Type B pancreatic cell (in vitro differentiated cells): ENCODE measurements at places on chromosomes 5 and 9. TPM values are rescaled to one million over a fixed set of nuclear protein-coding genes. Genes with fewer than 3 reads are reported as not detected.

DNA sequence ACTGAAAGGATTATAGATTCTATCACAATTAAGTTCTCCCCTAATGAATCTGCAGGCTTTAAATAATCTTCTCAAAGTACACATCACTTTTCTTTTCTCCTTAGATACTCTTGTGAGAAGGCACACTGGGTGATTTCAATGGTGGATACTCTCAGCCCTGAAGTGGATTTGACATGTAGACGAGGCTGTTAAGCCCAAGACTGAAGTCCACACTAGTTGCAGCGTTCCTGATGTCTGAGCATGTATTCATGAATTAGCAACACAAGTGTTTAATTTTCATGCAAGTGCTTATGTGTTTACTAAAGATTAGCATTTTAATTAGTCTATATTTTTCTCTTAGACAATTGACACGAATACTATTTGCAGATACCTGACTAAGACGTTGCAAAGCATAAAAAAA lies 218.9 kb downstream of the TMEM161B start:
- H3K36me3 ChIP-seq, result no peaks in the 10 kb centered on the region
- no peak overlapping the region for H3K27ac ChIP-seq
- DNase-seq, result no peak
- H3K27me3 ChIP-seq, result no peaks in the 10 kb centered on the region
- no peaks in the 10 kb centered on the region for H3K4me1 ChIP-seq

GRCh38 chr5:154858972-154859871 lies 795 bp downstream of the CNOT8 start:
- H3K4me1 ChIP-seq, result peaks cover 27% of the 10 kb centered on the region
- H3K27ac ChIP-seq, result peak overlapping the region; percentile 99
- H3K27me3 ChIP-seq, result no peaks in the 10 kb centered on the region
- peaks cover 12% of the 10 kb centered on the region for H3K36me3 ChIP-seq

DNA sequence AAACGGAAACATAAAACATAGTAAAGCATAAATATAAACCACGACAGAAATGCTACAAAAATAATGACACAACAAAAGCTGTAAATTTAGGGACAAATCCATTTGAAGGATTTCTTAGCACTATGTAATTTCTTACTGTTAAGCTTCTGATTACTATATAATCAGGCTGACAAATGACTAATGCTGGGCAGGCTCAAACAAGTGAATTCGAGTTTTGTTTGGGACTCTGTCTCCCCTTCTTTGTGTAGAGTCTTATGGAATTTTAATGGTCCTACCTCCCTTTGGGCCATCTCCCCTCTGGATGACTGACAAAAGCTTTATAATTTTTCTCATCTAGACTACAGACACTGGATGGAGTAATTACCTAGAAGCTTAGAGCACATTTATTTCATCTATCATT lies 24.6 kb upstream of the KIF2A start:
- H3K27me3 ChIP-seq, result no peaks in the 10 kb centered on the region
- H3K4me1 ChIP-seq, result peaks cover 3% of the 10 kb centered on the region
- H3K4me3 ChIP-seq, result no peak overlapping the region
- H3K36me3 ChIP-seq, result no peaks in the 10 kb centered on the region
- H3K27ac ChIP-seq, result no peak overlapping the region

GRCh38 chr9:37302277-37302676 lies 120.2 kb upstream of the GRHPR start:
- no peaks in the 10 kb centered on the region for H3K27me3 ChIP-seq
- H3K4me3 ChIP-seq, result no peak overlapping the region
- DNase-seq, result no peak
- H3K27ac ChIP-seq, result no peak overlapping the region

Gene SPATA31A3
- total RNA-seq, result not detected in 2 replicates

- H3K27me3 ChIP-seq, result peaks cover 28% of the 10 kb centered on the region
- peaks cover 16% of the 10 kb centered on the region for H3K4me1 ChIP-seq
- no peaks in the 10 kb centered on the region for H3K36me3 ChIP-seq
- no peak for DNase-seq
- H3K4me3 ChIP-seq, result peak within 1 kb of the TSS; percentile 83
- no peak within 1 kb of the TSS for H3K27ac ChIP-seq
Observed at GRCh38 chr5:138274189-138274853, at the start of gene GFRA3. TSS of gene GFRA3 (minus strand) at chr5:138274621. CDS start at chr5:138274424, 197 bp downstream.

DNA sequence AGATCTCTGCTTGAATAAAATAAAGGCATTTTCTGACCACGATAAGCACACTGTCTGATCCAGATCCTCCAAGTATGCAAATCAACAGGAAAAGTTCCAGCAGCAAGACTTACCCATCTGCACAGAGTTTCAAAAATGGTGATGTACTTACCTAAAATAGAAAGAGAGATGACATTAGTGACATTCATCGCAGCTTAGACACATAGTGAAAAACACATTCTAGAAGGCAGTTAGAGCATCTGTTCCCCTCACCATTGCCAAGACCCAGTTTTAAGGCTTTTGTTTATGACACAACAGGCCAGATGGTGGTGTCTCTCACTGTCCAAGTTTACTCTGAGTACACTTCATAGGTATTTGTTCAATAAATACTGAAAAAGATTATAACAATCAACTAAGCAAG lies 207.7 kb downstream of the PDE4D start:
- H3K27ac ChIP-seq, result no peak overlapping the region
- peaks cover 7% of the 10 kb centered on the region for H3K4me1 ChIP-seq
- no peak overlapping the region for H3K4me3 ChIP-seq
- no peaks in the 10 kb centered on the region for H3K27me3 ChIP-seq

GRCh38 chr5:179680780-179681401 lies at the start of gene CBY3:
TSS of gene CBY3 (minus strand) at chr5:179681034. CDS start at chr5:179680918, 116 bp downstream.
- peak within 1 kb of the TSS; percentile 74 for H3K27ac ChIP-seq
- H3K4me3 ChIP-seq, result peak within 1 kb of the TSS; percentile 78
- H3K27me3 ChIP-seq, result no peaks in the 10 kb centered on the region
- DNase-seq, result no peak
- peaks cover 7% of the 10 kb centered on the region for H3K36me3 ChIP-seq

Gene SUSD1
- 16.3 and 21.8 TPM in 2 replicates for total RNA-seq

- H3K27me3 ChIP-seq, result peaks cover 25% of the 10 kb centered on the region
- H3K27ac ChIP-seq, result no peak overlapping the region
- H3K4me3 ChIP-seq, result no peak overlapping the region
- H3K4me1 ChIP-seq, result peaks cover 7% of the 10 kb centered on the region
Observed at GRCh38 chr9:892123-892522, 50.6 kb downstream of the DMRT1 start.

DNA sequence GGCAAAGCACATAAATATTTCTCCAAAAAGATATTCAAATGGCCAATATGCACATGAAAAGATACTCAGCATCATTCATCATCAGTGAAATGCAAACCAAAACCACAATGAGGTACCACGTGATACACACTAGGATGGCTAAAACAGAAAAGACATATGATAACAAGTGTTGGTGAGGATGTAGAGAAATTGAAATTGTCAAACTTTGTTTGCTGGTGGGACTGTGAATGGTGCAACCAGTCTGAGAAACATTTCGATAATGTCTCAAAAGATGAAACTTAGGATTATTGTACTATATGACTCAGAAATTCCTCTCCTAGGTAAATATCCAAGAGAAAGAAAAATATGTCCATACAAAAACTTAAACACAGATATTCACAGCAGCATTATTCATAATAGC lies 8.6 kb upstream of the LHFPL2 start:
- no peaks in the 10 kb centered on the region for H3K27me3 ChIP-seq
- H3K36me3 ChIP-seq, result no peaks in the 10 kb centered on the region
- DNase-seq, result no peak
- peaks cover 22% of the 10 kb centered on the region for H3K4me1 ChIP-seq

- no peaks in the 10 kb centered on the region for H3K36me3 ChIP-seq
- no peak for DNase-seq
- H3K4me1 ChIP-seq, result peaks cover 11% of the 10 kb centered on the region
- H3K27me3 ChIP-seq, result peaks cover 12% of the 10 kb centered on the region
Observed at GRCh38 chr5:2797160-2797559, 45.7 kb upstream of the IRX2 start.

DNA sequence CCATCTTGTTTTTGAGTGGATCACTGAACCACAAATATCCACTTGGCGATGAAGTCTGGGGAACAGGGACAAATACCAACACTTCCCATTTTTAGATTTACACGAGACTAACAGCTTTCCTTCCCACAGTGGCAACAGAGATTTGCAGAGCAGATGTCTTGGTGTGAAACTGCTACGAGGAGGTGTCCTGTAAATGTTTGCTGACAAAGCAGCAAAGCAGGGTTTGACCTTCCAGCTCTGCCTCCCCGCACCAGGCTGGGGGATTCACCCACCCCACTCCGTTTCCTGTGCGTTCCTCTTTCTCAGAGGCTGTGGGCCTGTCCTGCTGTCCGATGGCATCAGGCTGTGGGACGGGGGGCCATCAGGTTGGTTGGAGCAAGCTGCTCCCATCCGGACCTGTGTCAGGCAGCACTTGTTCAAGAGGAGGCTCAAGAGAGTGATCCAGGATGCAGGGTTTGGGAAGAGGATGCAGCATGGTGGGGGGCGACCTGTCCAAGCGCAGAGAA lies 693 bp upstream of the RGS3 start:
- no peak overlapping the region for H3K27ac ChIP-seq
- no peak for DNase-seq
- peaks cover 32% of the 10 kb centered on the region for H3K27me3 ChIP-seq

Gene CARTPT
- 0.34 and 0.43 TPM in 2 replicates for total RNA-seq
